CD4-positive, alpha-beta memory T cell (primary cell): ENCODE measurements at places on chromosomes 11 and 22.

DNA sequence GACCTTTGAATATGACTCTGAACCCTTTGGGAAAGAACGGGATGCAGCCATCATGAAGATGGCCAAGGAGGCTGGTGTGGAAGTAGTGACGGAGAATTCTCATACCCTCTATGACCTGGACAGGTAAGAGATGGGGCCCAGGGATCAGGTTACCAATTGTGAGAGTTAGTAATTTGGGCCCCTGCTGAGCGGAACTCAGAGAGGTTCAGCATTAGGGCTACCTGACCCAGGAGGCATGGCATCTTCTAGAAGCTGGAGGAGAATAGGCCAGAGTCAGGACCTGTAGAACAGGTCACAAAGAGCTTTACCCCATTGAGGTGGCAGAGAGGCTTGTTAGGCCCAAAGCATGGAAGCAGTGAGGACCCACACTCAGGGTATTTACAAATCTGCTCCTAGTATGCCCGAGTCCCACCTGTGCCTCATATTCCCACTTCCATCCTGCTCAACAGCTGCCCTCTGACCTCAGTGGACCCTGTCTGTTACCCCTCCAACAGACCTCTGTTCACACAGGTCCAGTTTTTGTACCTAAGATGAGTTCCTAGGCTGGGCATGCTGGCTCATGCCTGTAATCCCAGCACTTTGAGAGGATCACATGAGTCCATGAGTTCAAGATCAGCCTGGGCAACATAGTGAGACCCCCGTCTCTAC, 11.6 kb downstream of the CRY2 start:
- no peak for DNase-seq

DNA sequence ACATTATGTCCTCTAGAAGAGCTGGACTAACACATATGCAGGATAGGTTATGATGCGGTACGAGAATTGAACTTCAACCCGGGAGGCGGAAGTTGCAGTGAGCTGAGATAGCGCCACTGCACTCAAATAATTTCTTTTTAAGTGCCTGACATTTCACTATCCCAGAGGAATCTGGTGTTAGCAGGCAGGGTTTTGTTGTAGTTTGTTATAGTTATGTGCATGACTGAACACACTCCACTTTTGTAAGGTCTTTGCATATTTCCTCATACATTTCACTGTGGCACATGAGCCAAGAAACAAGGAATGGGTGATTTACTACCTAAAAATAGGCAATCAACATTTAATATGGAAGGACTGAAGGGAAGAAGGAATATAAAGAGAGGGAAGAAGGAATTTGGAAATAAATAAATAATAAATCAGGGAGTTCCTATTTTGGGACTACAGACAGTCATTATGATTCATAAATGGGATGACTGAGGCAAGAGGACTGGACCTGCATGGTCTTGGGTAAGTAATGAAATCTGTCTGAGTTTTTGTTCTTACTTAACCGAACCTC, 8.7 kb upstream of the HIPK3 start:
- DNase-seq = no peak

- no peak for DNase-seq
Measured at GRCh38 chr11:35363854-35364780, 55.2 kb downstream of the SLC1A2 start.

GRCh38 chr11:45161252-45162063, 15.0 kb downstream of the PRDM11 start:
- DNase-seq = no peak

DNA sequence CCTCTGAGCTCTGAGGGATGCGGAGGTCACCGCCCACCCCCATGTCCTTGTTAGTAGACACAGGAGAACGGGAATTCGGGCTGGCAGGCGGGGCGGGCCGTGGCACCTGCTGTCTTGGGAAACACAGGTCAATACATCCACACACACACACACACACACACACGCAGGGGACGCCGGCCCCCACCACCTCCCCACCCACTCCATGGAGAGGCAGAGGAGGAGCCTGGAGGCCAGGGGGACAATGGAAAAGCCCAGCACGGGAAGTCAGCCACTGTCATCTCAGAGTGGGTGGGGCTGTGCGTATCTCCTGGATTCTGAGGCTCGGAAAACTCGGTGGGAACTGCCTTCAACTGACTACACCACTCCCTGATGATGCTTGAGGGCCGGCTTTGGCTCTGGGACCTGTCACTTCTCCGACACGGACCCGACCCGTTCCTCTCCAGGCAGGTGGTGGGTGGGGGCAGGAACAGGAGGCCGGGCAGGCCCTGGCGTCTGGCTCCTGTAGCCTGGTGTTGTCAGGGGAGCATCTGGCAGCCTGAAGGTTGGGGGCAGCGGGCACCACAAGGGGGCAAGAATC, 18.5 kb upstream of the TMEM184B start:
- no peak for DNase-seq

GRCh38 chr11:78202733-78203167, 14.0 kb downstream of the USP35 start:
- DNase-seq = peak; percentile 78

- DNase-seq = no peak
Measured at GRCh38 chr22:36510966-36511881, 4.4 kb upstream of the FOXRED2 start.

DNA sequence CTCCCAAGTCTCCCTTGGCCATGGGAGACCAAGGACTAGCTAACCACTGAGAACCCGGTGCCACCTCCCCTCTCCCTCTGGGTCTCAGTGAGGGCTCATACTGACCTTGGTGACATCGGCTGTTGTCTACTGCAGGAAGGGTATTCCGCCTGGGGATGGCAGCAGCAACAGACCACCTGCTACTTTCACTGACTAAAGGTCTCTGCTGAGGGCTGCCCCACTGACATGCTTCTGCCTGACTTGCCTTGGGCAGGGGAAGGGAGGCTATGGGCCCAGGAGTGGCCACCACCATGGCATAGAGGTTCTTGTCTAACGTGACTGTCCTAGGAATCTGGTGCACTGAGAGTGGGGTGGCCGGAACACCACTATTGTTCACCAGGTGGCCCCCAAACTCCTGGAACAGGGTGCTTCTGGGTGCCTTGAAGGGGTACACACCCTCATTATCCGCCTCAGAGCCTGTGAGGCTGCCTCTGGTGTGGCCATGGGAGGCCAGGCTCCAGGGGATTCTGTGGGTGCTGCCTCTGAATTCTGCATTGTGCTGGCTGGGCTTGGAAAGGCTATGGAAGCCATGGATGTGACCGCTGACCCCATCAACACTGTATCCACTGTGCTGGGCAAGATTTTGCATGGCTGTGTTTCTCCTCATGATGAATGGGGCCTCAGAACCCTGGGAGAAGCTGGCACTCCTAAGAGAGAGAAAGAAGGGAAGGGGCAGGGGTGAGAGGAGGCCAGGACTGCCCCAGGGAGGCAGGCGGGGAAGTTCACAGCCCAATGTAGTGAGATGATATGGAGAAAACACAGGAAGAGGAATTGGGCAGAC, 38.3 kb downstream of the GAB4 start:
- no peak for DNase-seq

DNA sequence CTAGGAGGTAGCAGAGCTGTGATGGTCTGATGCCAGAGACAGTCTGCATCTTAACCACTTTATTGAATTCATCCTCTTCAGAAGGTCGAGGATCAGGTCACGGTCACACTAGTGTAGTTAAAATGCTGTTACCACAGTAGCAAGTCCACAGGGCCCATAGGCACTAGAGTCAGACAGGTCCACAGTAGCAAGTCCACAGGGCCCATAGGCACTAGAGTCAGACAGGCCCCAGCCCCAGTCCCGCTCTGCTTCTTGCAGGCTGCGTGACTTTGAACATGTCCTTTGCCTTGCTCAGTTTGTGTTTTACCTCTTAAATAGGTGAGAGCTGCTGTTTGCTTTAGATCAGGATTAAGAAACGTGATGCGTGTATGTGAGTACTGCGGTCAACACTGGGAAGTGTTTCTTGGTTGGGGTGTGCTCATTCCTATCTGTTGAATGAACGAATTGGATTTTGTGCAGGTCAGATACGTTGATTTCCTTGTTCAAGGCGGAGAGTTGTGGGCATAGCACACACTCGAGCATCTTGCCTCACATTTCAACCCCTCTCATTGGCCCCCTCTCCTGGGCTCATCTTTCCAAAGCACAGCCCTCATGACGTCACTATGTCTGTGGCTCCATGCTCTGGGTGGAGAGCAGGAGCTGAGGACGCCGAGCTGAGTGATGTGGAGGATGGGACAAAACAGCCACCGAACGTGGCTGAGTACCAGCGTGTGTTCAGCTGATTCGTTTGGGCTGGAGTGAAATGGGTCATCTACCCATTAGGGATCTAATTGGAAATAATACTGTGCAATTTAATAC, 191.7 kb downstream of the TBC1D22A start:
- no peak for DNase-seq

DNA sequence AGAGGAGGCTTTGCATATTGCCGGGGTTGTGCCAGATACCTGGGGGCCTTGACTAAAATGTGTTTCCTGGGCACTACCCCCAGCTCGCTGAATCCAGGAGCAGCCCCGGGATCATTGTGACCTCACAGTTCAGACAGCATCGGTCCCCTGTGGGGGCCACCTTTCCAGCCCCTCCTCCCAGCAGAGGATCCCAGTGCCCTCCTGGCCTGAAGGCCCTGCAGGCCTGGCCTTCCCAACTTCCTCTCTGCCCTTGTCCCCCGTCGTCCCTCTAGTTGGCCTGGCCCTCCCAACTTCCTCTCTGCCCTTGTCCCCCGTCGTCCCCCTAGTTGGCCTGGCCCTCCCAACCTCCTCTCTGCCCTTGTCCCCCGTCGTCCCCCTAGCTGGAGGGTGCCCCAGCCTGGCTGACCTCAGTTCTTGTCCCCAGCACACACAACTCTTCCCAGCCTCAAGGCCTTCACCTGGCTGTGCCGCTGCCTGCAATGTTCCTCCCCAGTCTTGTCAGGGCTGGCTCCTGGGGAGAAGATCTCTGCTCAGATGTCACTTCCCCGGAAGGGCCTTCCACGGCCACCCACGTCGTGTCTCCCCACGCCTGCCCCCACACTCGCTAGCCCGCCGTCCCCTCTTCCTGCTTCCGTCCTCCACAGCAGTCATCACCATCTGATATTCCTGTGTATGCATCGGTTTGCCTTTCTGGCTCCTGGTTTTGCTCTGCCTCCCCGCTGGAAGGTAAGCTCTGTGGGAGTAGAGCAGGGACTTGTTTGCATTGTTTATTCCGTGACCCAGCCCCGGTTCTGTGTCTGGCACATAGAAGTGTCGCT, 12.6 kb upstream of the ANO1 start:
- DNase-seq = no peak

GRCh38 chr22:23889620-23890019, 4.6 kb upstream of the MIF start:
- no peak for DNase-seq

- DNase-seq = no peak
Measured at GRCh38 chr11:36037031-36037430, 93.2 kb downstream of the LDLRAD3 start.

DNA sequence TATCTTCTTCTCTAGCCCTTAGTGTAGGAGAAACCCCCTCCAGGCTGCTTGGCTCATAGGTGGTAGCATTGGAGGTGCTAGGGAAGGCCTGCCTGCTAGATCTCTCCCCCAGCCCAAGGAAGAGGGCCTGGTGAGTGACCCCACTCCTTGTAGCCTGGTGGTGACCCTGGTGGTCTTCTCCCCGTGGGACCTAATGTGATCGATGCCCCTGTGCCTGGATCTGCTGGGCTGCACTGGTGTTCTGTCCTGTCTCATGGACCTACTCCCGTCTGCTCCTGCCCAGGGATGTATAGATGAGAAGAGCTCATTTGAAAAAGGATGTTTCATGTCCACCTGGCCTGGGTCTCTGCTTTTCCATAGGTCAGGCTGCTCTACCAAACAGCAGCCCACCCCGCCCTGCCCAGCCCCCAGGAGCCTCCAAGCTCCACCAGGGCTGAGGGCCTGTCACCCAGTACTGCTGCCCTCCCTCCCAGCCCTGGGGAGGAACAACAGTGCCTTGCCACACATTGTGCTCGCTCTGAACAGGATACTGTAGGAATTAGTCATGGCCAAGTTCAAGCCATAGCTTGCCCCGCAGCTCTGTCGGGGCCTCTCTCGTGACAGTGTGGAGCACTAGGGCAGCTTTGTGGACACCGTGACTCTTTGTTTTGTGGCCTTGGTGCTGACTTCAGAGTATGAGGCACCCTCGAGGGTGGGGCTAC, 19.7 kb downstream of the SLC37A2 start:
- no peak for DNase-seq

- no peak for DNase-seq
Measured at GRCh38 chr11:6895010-6895409, 2.7 kb upstream of the OR2D2 start.

DNA sequence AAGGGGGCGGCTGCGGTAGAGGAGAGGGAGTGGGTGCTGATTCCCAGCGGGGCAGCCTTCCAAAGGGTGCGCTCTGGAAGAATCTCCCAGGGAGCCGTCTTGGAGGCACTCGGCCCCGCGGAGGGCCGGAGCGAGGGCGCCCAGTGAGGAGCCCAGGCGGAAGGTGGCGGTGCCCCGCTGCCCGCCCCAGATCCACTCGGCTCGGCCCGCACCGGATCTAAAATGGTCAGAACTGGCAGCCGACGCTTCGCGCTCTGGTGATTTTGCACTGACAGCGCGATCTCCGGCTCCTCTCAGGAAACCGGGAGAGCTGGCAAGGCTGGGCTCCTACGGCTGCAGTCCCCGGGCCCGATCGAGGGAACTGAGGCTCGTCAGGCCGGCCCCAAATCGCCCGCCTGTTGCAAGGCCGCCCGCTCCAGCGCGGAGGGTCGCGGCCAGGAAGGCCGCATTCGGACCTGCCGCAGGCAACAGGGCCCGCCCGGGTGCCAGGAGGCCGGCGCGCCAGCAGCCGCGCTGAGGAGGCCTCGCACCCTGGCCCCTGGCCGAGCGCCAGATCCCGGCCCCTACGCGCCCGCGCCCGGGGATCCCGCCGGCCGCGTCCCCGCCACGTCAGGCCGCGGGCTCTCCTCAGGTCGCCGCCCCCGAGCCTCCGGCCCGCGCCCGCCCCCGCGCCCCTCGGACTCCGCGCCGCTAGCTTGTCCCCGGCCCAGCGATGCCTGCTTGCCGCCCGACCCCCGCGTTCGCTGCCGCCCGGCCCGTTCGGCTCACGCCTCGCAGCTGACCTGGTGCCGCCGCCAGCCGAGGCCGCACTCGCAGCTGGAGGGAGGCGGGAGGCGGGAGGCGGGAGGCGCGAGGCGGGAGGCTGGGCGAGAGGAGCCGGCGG, at the start of gene KLHL22:
TSS of gene KLHL22 (minus strand) at position 818 of the 883 bp plus-strand sequence. CDS start 6,584 bp downstream, outside the sequence.
- DNase-seq = no peak

- DNase-seq = no peak
Measured at GRCh38 chr11:28833670-28834069, 725.5 kb downstream of the METTL15 start.

- no peak for DNase-seq
Measured at GRCh38 chr22:30010789-30011405, 69.4 kb upstream of the HORMAD2 start.

- DNase-seq = no peak
Measured at GRCh38 chr11:112863305-112863704, 97.9 kb upstream of the NCAM1 start.
